NK-92 treated with Interleukin-12 subunit alpha and Interleukin-12 subunit beta, amount 100 ng/mL, for 24 hours (cell line): ENCODE measurements at places on chromosomes 1 and 21.

DNA sequence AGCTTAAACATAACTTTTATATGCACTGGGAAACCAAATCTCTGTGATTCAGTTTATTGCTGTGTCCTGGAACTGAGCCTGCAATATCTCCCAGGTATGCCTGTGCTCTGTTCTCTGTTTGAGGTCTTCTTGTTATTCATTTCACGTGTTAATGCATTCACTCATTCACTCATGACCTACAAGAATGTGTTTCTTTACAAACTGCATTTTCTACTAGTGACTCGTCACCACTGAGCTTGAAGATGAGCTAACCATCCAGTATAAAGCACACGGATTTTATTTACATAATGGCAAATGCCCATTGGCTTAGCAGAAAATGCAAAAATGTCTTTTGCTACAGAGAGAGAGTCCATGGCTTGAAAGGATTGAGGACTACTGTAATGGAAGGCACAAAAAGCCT lies 75.0 kb upstream of the DUSP10 start:
- no peak for DNase-seq

GRCh38 chr1:170807432-170807831 lies 127.9 kb upstream of the MROH9 start:
- DNase-seq = no peak

DNA sequence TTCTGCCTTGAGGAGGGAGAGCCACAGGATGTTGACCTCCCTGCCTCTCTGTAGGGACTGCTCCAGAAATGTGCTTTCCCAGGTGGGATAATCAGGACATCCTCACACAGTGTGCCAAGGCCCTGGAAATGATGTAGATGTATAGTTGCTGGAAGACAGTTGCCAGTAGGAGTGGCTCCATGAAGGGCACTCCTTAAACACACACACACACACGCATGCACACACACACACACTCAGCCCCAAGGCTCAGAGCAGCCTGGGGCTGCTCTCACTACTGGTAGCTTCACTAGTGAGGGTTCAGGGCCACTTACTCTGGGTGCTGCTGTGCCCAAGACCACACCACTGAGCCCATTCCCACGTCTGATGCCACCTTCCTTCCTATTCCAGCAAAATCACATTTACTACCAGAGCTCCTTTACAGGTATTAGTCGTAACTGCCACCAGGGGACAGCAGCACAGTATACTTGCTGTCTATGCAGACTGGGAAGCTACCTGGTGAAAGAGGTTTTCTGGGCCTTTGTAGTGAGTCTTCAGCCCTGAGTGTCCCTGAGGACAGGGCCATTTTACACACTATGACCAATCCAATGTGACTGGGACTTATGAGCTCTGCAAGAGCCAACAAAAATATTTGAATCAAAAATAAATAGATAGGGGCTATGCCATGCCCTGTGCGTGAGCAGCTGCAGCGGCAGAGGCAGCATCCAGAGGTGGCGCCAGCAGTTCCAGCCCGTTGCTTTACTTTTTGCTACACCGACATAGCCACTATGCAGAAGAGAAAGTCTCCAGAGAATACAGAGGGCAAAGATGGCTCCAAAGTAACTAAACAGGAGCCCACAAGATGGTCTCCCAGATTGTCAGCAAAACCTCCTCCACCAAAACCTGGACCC lies 15.0 kb downstream of the CRNN start:
- DNase-seq = no peak

GRCh38 chr1:162676087-162676486 lies 43.8 kb downstream of the DDR2 start:
- DNase-seq = no peak

DNA sequence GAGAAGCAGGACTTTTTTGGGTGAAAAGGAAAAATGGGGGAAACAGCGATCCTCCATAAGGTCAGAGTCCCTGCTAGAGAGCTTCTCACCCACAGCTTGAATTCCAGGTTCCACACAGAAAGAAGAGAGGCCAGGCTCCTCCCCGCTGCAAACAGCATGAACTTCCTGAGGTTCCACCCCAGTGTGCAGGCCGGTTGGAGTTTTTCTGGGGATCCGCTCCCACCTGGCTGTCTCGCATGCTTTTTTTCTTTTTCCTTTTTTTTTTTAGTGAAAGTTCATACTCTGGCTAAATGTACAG lies 595.1 kb upstream of the ZP4 start:
- no peak for DNase-seq
